Activated T-helper 9 cell treated with anti-CD3 and anti-CD28 coated beads, Interleukin-2, amount 50 U/mL, for 16 hours (primary cell): ENCODE measurements at places on chromosomes 2 and 18.

DNA sequence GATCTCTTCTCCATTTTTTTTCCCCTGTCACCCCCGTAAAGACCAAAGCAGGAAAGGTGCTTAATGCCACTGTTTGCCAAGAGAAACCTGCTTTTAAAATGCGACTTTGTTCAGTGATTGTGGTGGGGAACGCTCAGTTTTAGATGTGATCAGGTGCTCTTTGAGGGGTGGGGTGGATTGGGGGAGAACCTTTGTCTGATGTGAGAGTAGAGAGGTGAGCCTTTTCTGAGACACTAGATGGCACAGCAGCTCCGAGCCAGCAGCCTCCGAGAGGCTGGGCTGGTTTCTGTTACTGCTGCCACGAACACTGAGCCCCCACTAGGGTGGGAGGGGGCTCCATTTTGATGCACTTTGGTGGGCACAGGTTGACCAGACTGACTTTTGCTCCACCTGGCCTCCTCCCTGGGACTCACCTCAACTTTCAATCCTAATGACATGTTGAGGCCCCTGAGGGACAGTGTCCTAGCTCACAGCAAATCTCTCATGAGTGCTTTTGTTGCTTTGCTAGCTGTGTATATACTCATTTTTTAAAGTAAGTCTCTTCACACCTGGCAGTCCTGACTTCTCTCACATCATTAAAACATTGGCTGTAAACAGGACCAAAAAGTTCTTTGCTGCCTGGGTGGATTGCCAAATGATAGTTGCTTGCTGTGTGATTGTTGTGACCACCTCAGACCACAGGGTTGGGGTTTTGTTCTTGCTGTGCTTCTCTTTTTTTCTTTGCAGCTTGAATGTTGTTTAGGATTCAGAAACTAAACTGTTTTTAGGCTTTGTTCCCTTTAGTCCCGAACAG lies 98.2 kb upstream of the MAP3K20 start:
- DNase-seq, result no peak

- no peak for DNase-seq
Observed at GRCh38 chr2:9250498-9251153, 44.0 kb downstream of the ASAP2 start.

GRCh38 chr2:199470672-199471442 lies 13.1 kb upstream of the SATB2 start:
- no peak for DNase-seq

DNA sequence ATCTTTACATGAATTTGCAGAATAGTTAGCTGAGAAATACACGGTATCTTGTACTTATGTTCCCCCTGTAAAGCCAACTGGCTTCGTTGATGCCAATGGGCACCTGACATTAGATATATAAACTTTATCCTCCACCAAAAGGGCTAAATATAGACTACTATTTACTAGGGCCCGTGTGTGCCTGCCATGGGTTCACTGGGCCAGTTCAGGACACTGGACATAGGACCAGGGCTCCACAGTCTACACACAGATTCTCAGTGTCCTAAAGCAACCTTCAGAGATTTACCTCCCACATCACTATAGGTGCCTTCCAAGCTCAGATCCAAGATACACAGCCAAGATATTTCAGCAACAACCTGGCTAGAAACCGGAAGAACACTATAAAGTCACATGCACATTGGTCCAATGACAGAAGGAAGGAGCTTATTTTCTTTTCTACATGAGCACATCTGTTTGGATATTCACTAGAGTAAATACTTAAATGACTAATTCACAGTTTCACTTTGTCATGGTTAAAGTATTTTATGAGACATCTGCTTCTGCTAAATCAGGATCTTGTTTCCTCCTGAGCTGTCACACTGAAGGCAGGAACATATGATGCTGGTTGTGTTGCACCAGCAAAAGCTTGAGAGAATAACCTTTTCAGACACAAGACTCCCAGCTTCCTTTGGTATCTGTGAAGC lies 95.1 kb downstream of the MYO5B start:
- no peak for DNase-seq

DNA sequence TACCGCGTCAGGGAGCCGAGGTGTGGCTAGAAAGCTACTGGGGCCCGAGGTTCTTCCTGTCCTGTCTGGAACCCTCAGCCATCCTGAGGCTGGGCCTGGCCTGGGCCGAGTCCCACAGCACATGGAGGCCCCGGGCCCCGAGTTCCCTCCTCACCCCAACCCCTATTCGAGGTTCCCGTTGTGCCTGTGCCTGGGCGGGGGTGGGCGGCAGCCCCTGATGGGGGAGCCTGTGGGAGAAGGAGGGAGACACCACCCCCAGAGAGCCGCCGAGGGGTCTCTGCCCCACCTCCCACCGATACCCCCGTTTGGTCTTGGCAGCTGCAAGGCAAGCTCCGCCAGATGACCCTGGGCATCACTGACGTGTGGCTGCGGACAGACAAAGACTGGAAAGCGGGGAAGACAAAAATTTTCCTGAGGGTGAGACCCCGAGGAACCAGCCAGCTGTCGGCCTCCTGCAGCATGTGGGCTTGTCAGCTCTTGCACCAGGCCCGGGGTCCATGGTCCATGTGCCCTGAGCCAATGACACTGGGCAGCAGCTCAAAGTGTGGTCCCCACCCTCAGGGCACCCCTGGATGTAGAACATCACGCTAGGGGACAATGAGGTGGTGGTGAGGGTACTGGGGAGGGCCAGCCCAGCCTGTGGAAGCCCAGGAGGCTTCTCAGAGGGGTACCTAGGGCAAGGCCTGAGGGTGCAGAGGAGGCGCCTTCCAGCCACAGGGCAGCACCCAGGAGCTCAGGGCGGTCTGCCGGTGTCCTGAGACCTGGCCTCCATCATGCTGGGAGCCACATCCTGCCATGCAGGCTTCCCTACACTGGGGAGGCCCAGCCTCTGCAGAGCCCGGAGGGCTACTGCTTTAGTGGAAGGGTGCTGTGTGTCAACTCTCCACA lies 52.5 kb upstream of the GPR17 start:
- no peak for DNase-seq

DNA sequence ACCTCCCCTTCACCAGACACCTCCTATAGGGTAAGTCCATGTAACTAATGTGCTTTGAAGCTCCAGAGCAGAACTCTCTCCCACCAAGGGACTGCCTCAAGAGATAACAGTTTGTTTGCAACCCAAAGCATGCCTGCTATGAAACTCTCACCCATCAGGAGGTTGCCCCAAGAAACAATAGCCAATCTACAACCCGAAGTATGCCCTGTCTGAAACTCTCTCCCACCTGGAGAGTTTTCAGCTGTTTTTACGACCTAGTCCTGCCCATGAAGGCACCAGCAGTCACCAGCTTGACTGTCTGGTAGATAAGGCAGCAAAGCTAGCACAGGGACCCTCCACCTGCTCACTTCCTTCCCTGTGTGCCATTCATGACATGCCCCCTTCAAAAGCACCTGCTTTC lies 533.9 kb upstream of the CRIM1 start:
- no peak for DNase-seq

- no peak for DNase-seq
Observed at GRCh38 chr2:71941726-71942525, 205.7 kb downstream of the CYP26B1 start.

- DNase-seq, result no peak
Observed at GRCh38 chr18:75544051-75544481, 116.6 kb upstream of the SMIM21 start.

GRCh38 chr2:179985163-179985820 lies 21.8 kb downstream of the CWC22 start:
- no peak for DNase-seq

GRCh38 chr18:65651192-65651591 lies 99.6 kb upstream of the CDH7 start:
- DNase-seq, result no peak

DNA sequence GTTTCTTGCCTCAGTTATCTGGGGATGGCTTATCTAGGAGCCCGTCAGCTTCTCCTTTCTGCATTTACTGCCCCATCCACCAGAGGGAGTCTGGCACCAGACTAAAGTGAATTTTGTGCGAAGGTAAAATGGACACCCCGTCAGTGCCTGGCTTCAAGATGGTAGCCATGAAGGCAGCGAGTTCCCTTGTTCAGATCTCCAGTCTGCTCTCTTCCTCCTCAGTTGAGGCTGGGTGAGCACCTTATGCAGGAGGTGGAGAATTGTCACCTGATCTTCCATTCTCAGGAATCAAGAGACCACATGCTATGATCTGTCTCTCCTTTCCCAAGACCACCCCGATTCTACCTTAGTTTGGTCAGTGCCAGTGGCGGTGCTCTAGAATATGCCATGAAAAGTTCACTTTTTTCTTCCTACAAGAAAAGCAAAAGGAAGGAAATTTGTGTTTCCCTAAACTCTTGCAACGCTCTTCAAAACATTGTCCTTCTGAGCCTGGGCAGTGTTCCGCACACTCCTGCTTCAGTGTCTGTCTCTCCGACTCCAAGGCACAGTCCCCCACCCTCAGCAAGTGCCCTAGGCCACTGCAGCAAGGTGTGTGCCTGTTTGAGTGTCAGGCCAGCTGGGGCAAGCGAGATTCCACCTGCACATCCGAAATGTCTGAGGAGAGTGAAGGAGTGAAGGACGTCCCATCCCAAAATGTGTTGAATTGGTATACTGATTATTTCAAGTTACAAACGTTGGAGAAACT lies 168.6 kb downstream of the SS18 start:
- peak; percentile 3 for DNase-seq
